WTC11 (cell line): ENCODE measurements at places on chromosomes 1 and 21.

- DNase-seq, result peak; percentile 40
- peak overlapping the region; percentile 86 for H3K4me3 ChIP-seq
- H3K27me3 ChIP-seq, result peaks cover 52% of the 10 kb centered on the region
- peaks cover 52% of the 10 kb centered on the region for H3K4me1 ChIP-seq
- no peak overlapping the region for H3K27ac ChIP-seq
Measured at GRCh38 chr1:55040083-55040932, 960 bp downstream of the PCSK9 start.

- H3K36me3 ChIP-seq, result no peaks in the 10 kb centered on the region
- no peak overlapping the region for H3K27ac ChIP-seq
- no peak for DNase-seq
- H3K4me1 ChIP-seq, result peaks cover 10% of the 10 kb centered on the region
- H3K4me3 ChIP-seq, result no peak overlapping the region
Measured at GRCh38 chr1:200240656-200241055, 169.2 kb downstream of the ZNF281 start.

DNA sequence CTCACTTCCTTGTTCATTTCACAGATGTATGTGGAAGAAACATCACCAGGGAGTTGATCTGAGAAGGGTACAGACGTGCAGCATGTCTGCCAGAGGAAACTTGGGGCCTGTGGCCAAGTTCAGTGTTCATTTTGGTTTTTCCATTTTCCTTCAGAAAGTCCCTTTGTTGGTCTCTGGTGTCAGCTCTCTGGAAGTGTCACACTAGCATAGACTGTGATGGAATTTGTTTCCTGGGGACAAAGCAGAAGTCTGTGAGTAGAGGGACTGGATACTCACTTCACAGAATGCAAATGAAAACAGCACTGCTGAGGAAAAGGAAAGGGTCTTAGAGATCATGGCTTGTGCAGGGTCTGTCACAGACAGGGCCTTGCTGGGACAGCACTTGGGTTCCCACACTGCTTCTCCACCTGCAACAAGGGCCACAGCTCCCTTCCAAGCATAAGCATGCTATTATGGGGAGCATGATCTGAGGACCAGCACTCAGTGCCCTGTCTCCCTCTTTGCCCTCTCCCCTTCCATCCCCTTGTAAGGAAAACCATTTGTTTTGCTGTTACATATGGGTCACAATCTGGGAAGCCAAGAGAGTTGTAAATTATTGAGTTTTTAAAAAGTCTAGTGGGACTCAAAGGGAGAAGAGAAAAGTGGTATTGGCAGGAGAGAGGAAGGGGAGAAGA, 31.4 kb upstream of the CD84 start:
- H3K27me3 ChIP-seq, result no peaks in the 10 kb centered on the region
- peaks cover 59% of the 10 kb centered on the region for H3K4me1 ChIP-seq
- no peaks in the 10 kb centered on the region for H3K36me3 ChIP-seq
- H3K4me3 ChIP-seq, result no peak overlapping the region

DNA sequence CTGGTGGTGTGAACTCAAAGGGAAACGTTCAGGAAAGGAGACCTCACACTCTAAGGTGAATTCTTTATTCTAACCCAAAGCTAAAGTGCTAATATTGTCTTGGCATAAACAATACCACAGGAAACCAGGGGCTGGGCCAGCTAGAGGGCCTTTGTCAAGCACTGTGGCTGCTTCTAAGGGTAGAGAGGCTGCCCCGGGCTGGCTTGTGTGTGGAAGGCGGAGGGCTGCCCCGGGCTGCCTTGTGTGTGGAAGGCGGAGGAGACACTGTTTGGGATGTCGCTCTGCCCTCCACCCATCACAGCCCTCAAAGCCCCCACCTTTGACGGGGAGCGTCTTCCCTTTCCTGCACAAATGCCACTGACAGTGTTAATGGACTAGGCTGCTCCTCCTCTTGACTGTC, 216.8 kb downstream of the TOMM20 start:
- no peak overlapping the region for H3K27ac ChIP-seq
- peaks cover 43% of the 10 kb centered on the region for H3K4me1 ChIP-seq
- H3K4me3 ChIP-seq, result no peak overlapping the region
- H3K27me3 ChIP-seq, result peaks cover 18% of the 10 kb centered on the region
- DNase-seq, result no peak

GRCh38 chr21:44800103-44800502, 1.5 kb downstream of the UBE2G2 start:
- H3K4me1 ChIP-seq, result peaks cover 32% of the 10 kb centered on the region
- peak overlapping the region; percentile 93 for H3K4me3 ChIP-seq
- no peak overlapping the region for H3K27ac ChIP-seq
- H3K27me3 ChIP-seq, result no peaks in the 10 kb centered on the region

GRCh38 chr21:39374046-39374445, 25.2 kb upstream of the HMGN1 start:
- H3K4me1 ChIP-seq, result peaks cover 12% of the 10 kb centered on the region
- no peaks in the 10 kb centered on the region for H3K36me3 ChIP-seq
- H3K27ac ChIP-seq, result peak overlapping the region; percentile 20
- no peak overlapping the region for H3K4me3 ChIP-seq

GRCh38 chr1:6239950-6240768, 3.8 kb upstream of the HES3 start:
- peak overlapping the region; percentile 99 for H3K27ac ChIP-seq
- H3K4me3 ChIP-seq, result peak overlapping the region; percentile 59
- peaks cover 9% of the 10 kb centered on the region for H3K27me3 ChIP-seq
- no peak for DNase-seq

GRCh38 chr1:240242601-240243144, 151.0 kb downstream of the FMN2 start:
- no peaks in the 10 kb centered on the region; the same call in 1 of the 2 replicates for H3K27me3 ChIP-seq
- H3K4me1 ChIP-seq, result peaks cover 14% of the 10 kb centered on the region
- no peak for DNase-seq
- no peak overlapping the region for H3K4me3 ChIP-seq
- H3K27ac ChIP-seq, result no peak overlapping the region
- no peaks in the 10 kb centered on the region for H3K36me3 ChIP-seq

DNA sequence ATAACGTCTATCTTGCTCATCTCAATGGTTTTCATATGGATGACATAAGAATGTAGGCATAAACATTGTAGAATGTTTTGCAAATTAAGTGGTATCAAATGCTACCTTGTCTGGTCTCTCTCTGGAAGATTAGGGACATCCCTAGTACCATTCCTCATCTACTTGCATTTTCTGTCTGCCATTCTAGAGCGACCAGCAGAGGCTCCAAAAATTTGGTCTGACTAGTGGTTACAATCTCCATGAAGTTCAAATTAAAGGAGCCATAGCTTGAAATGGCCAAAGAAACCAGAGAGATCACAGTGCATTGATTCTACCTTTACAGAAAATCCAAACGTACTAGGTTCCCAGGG, 1.1 kb downstream of the CD84 start:
- DNase-seq, result no peak
- H3K27ac ChIP-seq, result no peak overlapping the region
- no peaks in the 10 kb centered on the region for H3K36me3 ChIP-seq
- no peak overlapping the region for H3K4me3 ChIP-seq
- H3K4me1 ChIP-seq, result no peaks in the 10 kb centered on the region
- peaks cover 5% of the 10 kb centered on the region; the same call in 1 of the 2 replicates for H3K27me3 ChIP-seq

GRCh38 chr21:31894457-31894856, 21.6 kb downstream of the HUNK start:
- H3K27me3 ChIP-seq, result no peaks in the 10 kb centered on the region
- peaks cover 46% of the 10 kb centered on the region for H3K4me1 ChIP-seq
- peak overlapping the region; percentile 78; the same call in 1 of the 2 replicates for H3K27ac ChIP-seq
- H3K36me3 ChIP-seq, result no peaks in the 10 kb centered on the region
- H3K4me3 ChIP-seq, result no peak overlapping the region

DNA sequence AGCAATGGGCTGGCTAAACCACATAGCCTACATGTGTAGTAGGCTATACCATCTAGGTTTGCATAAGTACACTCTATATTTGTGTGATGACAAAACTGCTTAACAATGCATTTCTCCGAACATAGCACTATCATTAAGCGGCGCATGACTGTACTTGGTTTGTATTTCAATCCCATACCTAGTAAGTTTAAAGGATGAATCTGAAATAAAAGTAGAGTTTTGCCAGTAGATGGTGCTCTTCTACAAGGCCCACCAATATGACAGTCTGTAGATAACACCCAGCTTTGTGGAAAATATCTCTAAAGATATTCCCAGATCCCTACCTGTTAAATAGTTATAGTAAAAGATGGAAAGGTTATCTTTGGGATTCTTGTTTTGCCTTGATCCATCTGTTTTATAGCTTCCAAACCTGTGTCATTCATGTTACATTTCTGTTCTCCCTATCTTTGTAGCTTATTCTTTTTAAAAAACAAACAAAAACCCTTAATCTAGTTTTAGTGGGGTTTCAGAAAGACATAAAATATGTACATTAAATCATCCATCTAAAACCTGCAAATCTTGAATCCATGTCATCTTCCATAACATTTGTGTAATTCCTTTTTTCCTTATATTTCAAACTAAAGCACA, 33.9 kb upstream of the ASPM start:
- DNase-seq, result no peak
- H3K4me1 ChIP-seq, result no peaks in the 10 kb centered on the region
- H3K27ac ChIP-seq, result no peak overlapping the region
- no peaks in the 10 kb centered on the region for H3K27me3 ChIP-seq
- H3K4me3 ChIP-seq, result no peak overlapping the region

DNA sequence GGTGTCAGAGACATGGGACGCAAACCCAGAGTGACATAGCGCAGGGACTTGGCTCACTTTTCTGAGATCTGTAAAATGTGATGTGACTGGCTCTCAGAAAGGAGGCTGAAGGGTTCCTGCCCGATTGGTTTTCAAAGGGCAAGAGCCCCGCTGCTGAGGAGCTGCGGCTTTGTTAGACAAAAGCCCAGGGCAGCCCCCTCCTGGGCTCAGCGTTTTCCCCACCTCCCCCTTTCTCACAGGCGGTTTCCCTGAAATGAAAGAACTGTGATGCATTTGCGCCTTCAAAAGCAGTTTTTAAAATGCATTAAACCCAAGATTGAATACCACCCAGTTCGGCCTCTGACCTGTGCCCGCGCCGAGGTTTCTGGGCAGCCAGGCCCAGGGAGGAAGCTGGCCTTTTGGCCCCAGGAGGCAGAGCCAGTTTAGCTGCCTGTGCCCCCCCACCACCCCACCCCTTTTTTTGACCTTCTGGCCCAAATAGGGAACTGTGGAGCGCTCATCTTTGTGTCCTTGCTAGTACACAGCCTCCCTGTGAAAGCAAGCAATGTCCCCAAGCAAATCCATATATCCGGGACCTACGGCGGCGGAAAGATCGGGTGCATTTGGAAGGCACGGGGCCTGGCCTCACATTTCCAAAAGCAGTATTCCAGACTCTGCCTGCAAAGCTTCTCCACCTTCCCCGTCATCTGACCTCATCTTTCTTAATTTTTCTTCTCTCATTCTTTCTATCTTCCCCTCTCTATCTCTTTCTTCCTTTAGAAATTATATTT, 28.6 kb downstream of the CD247 start:
- DNase-seq, result peak; percentile 59
- H3K4me3 ChIP-seq, result peak overlapping the region; percentile 49
- peak overlapping the region; percentile 91 for H3K27ac ChIP-seq
- H3K36me3 ChIP-seq, result no peaks in the 10 kb centered on the region
- peaks cover 56% of the 10 kb centered on the region for H3K4me1 ChIP-seq

- no peaks in the 10 kb centered on the region for H3K4me1 ChIP-seq
- H3K27me3 ChIP-seq, result no peaks in the 10 kb centered on the region
- no peak overlapping the region for H3K27ac ChIP-seq
Measured at GRCh38 chr1:24228311-24228710, 41.2 kb upstream of the IFNLR1 start.

GRCh38 chr1:156937883-156938282, 17.5 kb downstream of the LRRC71 start:
- DNase-seq, result no peak
- no peak overlapping the region for H3K27ac ChIP-seq
- peaks cover 15% of the 10 kb centered on the region for H3K4me1 ChIP-seq

GRCh38 chr1:117633936-117634335, 28.1 kb downstream of the TENT5C start:
- H3K4me1 ChIP-seq, result peaks cover 25% of the 10 kb centered on the region
- H3K4me3 ChIP-seq, result no peak overlapping the region
- no peaks in the 10 kb centered on the region for H3K36me3 ChIP-seq
- H3K27ac ChIP-seq, result no peak overlapping the region
- no peak for DNase-seq

GRCh38 chr1:240792915-240793529, 181.1 kb upstream of the GREM2 start:
- H3K4me3 ChIP-seq, result no peak overlapping the region
- H3K27ac ChIP-seq, result no peak overlapping the region
- H3K27me3 ChIP-seq, result no peaks in the 10 kb centered on the region
- no peak for DNase-seq

GRCh38 chr21:25887166-25887565, 152.4 kb downstream of the GABPA start:
- peak; percentile 18 for DNase-seq
- H3K27me3 ChIP-seq, result no peaks in the 10 kb centered on the region; the same call in 1 of the 2 replicates

- H3K27ac ChIP-seq, result peak overlapping the region; percentile 36; the same call in 1 of the 2 replicates
- no peaks in the 10 kb centered on the region for H3K36me3 ChIP-seq
- no peaks in the 10 kb centered on the region for H3K27me3 ChIP-seq
- no peak overlapping the region for H3K4me3 ChIP-seq
- peak; percentile 4 for DNase-seq
Measured at GRCh38 chr1:11526071-11526895, 47.3 kb downstream of the DISP3 start.

GRCh38 chr1:221832151-221832550, 90.3 kb upstream of the DUSP10 start:
- no peaks in the 10 kb centered on the region; the same call in 1 of the 2 replicates for H3K27me3 ChIP-seq
- H3K4me3 ChIP-seq, result no peak overlapping the region
- no peak for DNase-seq
- no peaks in the 10 kb centered on the region for H3K36me3 ChIP-seq

DNA sequence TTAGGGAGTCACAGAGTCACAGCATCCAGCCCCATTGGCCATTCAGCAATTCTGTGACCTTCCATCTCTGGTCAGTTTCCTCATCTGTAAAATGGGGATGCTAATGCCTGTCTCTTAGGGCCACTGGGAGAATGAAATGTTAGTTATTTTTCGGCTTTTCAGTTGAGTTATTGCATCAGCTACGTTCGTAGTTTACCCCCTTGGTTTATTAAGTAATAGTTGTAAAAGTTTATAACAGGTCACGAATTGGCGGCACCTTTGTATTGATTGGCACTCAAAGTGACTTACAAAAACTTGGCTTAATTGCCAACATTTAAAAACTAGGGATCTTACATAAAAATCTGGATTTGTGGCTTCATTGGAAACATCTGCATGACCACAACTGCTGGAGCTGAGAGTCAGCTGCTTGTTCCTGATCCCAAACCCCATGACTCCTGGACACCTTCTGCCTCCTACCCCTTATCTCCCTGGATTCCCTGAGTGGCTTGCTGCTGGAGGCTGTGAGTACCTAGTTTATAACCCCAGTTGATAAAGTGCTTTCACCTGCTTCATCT, 23.0 kb upstream of the SLC1A7 start:
- no peak for DNase-seq
- no peaks in the 10 kb centered on the region for H3K36me3 ChIP-seq
- no peak overlapping the region for H3K4me3 ChIP-seq
- H3K27me3 ChIP-seq, result no peaks in the 10 kb centered on the region; the same call in none of the 2 replicates
- no peak overlapping the region for H3K27ac ChIP-seq

- H3K27ac ChIP-seq, result no peak overlapping the region
- no peak overlapping the region for H3K4me3 ChIP-seq
- no peaks in the 10 kb centered on the region for H3K27me3 ChIP-seq
- no peaks in the 10 kb centered on the region for H3K36me3 ChIP-seq
Measured at GRCh38 chr1:204975568-204976235, 67.3 kb upstream of the CNTN2 start.

GRCh38 chr1:67888216-67889106, 55.2 kb upstream of the GNG12 start:
- no peaks in the 10 kb centered on the region for H3K27me3 ChIP-seq
- no peak overlapping the region for H3K4me3 ChIP-seq
- peak; percentile 19 for DNase-seq
- peaks cover 43% of the 10 kb centered on the region for H3K4me1 ChIP-seq
- H3K27ac ChIP-seq, result 0 out of 2 replicates have a peak overlapping the region, but pooled peaks have one; percentile 50
- H3K36me3 ChIP-seq, result no peaks in the 10 kb centered on the region
